Astrocyte (in vitro differentiated cells and primary cell): ENCODE measurements at places on chromosomes 3 and 15.
A peak's percentile ranks its signal among the peaks of the same experiment; 100 is the strongest.

GRCh38 chr3:173135059-173135458 lies 6.0 kb downstream of the SPATA16 start:
- peak; percentile 66 for DNase-seq

GRCh38 chr3:138222942-138223287 lies 35.8 kb downstream of the ARMC8 start:
- DNase-seq: no peak

- DNase-seq: peak; percentile 21
These were observed 68.9 kb downstream of the ST8SIA2 start for GRCh38 chr15:92462424-92463125.

DNA sequence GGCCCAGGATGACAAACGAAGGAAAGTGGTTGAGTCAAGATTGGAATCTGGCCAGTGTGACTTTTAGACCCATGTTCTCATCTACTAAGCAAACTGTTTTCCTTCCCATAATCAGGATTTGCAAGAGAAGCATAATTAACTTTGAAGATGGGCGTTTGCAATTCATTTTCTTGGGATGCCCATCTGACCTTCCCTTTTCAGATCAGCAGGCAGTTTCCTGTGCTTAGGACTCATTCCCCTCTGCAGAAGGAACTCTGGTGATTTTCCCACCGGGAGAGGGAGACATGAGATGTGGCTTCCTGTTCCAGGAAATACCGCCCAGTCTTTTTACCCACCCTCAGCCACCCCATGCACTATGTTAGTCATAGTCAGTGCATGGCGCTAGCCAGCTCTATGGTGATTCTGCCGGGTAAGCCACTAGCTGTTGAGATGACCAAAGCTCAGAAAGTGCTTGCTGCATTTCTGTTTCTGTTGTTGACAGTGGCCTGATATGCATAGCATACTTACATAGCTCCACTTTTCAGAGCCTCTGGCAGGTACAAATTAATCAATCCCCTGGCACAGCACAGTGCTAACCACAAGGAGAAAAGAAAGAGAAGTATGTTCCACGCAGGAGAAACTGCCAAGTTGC lies 129.4 kb downstream of the VGLL4 start:
- DNase-seq: peak; percentile 96

GRCh38 chr3:188345223-188345622 lies 191.3 kb downstream of the LPP start:
- peak; percentile 90 for DNase-seq

GRCh38 chr15:68177742-68178141 lies 27.4 kb downstream of the CALML4 start:
- peak; percentile 36 for DNase-seq
